ENCODE measurements at places on chromosomes 16 and 17.

GRCh38 chr17:44981221-44981968, 13.3 kb upstream of the C1QL1 start:
- no peak for DNase-seq

GRCh38 chr16:14486520-14487303, 143.3 kb downstream of the PARN start:
- DNase-seq = peak; percentile 88

DNA sequence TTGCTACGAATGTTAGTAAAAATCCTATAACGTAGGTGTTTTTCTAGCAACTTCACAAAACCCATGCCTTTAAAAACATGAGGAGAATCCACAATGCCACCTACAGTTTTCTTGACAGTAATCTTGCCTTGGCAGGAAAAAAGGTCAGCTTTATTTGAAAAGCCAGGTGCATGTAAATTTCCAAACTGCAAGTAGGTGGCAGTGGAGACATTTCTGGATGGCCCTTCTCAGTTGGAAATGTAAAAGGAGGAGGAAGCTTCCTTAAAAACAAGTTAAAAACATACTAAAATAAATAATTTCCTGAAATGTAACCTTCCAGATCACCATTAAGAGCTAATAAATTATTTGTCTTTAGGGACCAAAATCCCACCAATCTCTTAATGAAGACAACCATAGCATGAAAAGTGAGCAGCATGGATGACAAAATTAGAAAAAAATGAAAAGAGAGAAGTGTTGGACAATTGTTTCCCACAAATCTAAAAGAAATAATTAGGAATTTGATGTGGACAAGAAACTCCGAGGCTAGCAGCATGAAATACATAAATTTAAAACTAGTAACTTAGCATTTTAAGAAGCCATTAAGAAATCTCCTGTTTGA, 152.2 kb downstream of the SNX11 start:
- peak; percentile 42 for DNase-seq

- peak; percentile 95 for DNase-seq
These were observed 22.1 kb downstream of the VAC14 start for GRCh38 chr16:70778901-70779309.

DNA sequence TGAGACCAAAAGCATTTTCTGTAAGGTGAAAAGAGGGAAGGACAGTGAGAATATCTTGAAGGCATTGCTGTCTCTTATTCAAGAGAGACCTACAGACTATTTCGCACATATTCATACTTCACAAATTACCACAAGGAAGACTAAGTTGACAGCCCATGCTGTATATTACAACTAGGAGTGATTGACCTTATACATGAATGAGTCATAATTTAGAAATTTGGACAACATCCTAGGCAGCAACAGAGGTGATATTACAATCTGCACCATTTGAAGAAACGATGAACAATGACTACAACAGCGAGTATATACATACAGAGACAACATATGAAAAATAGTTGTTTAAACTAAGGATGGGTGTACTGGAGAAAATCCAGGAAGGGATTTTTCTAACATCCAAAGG, 971.7 kb downstream of the CDH11 start:
- DNase-seq = no peak

GRCh38 chr17:5272322-5272721, 9.8 kb upstream of the RABEP1 start:
- no peak for DNase-seq

- DNase-seq = no peak
These were observed 271.5 kb downstream of the PHKB start for GRCh38 chr16:47732523-47733111.

GRCh38 chr16:89873109-89873971, at the start of gene TCF25:
Gene TCF25 (plus strand): TSS chr16:89873592. CDS start chr16:89873668, 76 bp downstream.
- peak; percentile 94 for DNase-seq

DNA sequence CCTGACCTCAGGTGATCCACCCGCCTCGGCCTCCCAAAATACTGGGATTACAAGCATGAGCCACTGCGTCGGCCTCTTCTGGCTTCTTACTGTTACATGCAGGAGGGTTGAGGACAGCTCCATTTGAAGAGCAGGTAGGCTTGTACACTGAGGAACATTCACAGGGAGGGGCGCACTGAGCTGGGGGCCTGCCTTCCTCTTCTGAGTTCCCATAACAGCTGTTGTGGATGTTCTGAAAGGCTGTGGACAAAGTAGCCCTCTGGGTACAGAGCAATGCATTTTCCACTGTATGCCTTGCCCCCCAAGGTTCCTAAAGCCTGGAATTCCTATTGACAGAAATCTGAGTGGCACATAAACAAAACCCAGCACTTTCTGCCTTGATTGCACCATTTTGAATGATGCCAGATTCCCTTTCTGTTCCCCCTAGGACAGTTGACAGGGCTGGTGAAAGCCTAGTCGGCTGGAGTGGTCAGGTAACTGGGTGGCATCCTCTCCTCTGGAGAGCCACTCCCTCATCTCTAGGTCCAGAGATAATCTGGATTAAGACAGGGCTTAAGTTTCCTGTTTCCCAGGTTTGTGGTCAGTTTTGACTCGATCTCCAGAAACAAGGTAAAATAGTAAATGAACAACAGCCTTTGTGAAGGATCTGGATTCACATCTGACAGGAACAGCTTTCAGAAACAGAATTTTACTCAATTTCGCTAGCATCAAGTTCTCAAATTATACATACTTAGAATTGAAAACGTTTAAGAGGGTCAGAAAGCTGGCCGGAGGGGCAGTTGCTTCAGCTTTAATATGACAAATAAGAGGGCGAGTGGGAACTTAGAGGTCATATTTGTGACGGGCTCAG, 1.3 kb upstream of the CDK5R1 start:
- DNase-seq = no peak

GRCh38 chr17:56914581-56915273, 878 bp upstream of the TRIM25 start:
- no peak for DNase-seq

GRCh38 chr17:77326076-77326591, 185.4 kb downstream of the SEC14L1 start:
- DNase-seq = peak; percentile 26

DNA sequence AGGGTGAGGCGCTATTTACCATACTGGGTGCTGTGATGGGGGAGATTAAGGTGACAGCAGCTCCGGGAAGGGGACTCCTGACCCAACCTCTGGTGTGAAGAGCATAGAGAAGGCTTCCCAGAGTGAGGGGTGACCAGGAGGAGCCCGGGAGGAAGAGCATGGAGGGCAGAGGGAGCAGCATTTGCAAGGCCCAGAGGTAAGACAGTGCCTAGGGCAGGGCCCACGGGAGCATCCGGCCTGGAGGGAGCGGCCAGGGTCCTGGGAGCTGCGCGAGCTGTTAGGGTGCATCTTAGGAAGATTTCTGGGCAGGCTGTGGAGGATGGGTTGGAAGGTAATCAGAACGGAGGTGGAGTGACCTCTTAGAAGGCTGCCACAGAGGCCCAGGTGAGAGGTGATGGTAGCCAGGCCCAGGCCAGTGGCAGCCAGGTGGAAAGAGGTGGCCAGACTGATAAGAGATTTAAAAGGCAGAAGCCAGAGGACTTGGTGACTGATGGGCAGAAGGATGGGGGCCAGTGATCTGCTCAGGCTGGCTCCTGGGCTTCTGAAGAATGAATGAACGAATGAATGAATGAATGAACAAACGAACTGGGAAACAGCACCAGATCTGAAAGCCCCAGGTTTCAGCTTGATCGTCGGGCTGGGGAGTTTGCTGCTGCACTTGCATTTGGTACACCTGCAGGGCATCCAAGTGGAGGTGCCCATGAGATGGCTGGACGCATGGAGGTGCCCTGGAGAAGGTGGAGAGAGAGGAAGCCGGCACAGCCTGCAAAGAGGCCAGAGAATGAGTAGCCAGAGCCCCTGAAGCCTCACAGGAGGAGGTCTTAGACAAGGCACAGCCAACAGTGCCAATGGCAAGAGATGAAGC, 13.0 kb upstream of the TMEM92 start:
- no peak for DNase-seq

- no peak for DNase-seq
These were observed 14.8 kb downstream of the ALOXE3 start for GRCh38 chr17:8103549-8103948.

GRCh38 chr17:68036304-68037147, 991 bp downstream of the KPNA2 start:
- DNase-seq = no peak

- DNase-seq = no peak
These were observed 50.2 kb downstream of the TBC1D16 start for GRCh38 chr17:79985361-79985942.
